Left lobe of liver (tissue), 2 donors: ENCODE measurements at places on chromosomes 4 and X. TPM values are rescaled to one million over a fixed set of nuclear protein-coding genes. Genes with fewer than 3 reads are reported as not detected.

- DNase-seq = no peak
Measured at GRCh38 chr4:76687746-76688448, 210.0 kb downstream of the SOWAHB start.

DNA sequence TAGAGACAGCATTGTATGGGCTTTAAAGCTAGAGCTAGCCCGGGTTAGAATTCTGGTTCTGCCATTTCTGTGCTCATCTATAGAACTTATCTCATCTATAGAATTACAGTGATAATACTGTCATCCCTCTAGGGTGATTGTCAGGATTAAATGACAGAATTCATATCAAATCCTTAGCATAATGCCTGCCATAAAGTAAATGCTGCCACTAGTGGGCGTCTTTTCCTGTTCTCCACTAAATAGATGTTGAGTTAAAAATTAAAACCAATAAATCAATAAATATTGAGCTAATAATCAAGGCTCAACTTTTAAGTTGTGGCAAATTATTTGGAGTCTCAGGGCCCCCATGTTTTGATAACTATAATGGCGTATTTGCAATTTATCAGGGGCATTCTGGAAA, 19.7 kb downstream of the GRIA3 start:
- DNase-seq = no peak

DNA sequence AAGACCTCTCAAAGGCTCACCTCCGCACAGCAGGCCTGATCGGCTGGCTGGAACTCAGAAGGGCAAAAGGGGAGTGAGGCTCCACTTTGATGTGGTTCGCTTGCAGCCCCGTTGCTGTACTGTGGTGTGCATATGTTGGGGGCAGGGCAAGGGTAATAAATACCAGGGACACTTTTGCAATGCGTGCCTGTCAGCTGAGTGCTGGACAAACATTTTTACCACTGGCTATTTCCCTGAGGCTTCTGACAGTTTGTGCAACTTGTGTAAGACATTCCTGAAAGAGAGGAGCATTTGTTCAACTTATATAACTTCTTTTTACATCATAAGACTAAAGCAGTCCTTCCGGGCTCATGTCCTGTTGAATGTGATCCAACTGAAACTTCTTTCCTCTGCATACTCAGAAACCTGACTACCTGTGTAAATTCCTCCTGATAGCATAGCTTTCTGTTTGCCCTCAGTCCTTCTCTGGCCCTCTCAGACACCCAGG, 82.3 kb downstream of the SPRY1 start:
- DNase-seq = peak; percentile 50

DNA sequence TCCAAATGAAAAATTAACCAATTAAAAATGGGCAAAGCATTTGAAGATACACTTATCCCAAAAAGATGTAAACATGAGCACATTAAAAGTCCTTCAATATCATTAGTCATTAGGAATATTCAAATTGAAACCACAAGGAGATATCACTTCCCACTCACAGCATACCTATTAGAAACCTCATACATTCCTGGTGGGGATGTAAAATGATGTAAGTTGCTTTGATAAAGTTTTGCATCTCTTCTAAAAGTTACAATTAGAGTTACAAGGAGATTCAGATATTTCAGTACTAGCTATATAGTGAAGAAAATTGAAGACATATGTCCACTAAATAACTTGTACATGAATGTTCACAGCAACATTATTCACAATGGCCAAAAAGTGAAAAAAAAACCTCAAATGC, 1109.3 kb upstream of the LCORL start:
- no peak for DNase-seq

- DNase-seq = no peak
Measured at GRCh38 chrX:118756101-118756500, 28.7 kb downstream of the IL13RA1 start.

DNA sequence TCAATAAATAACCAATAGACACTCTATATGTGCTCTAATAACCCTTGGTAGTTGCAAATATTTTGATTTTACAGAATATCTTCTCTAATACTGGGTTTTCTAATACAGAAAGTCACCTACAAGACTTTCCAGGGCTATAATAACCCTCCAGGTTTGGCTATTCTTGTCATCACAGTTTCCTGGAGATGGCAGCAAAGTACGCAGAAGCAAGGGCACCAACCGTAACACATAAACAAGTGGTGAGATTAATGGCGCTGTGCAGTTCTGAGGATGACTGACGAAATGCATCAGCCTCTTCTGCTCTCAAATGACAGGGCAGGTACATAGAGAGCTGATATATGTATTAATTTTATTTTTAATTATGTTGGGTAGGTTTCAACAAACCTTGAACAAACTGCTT, 122.4 kb downstream of the C4orf33 start:
- DNase-seq = no peak

DNA sequence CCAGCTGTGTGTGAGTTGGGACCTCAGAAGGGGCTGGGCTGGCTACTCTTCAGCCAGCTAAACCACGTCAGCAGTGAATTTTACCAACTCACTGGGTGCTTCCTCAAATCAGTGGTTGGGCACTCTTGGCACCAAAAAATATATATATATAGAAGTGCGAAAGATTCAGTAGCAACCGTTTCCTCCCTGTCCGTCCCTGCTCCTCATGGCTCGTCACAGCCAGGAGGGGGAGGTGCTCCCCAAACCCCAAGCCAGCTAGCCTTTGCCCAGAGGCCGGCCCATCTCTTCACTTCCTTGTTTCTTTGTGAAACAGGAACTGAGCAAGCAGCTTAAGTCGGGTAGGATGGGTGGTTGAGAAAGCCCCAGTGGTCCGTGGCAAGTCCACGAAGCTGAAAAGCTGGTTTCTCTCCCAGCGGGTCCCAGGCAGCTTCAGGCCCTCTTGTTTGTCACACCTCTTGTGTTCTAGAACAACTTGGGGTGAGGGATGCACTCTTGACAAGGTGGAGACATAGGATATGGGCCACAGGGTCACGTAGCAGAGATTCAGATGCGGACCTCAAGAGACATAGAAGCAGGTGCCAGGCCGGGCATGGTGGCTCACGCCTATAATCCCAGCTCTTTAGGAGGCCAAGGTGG, 6.8 kb upstream of the SASH3 start:
- no peak for DNase-seq

DNA sequence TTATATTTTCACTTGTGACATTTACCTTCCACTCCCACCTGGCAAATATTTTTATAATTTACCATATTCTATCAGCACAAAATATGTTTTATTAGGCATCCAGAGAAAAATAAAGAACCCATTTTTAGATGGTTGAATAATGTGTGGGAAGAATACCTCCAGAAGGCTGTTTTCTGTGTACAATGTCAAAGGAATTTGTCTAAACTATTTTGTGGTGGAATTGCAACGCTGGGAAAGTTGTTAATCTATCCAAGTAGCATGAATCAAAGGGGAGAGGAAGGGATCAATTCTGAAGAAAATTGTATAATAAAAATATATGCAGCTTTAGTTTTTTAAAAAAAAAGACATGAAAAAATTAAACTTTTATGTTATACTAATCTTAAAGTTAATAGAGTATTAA, 706.5 kb downstream of the FSTL5 start:
- DNase-seq = no peak

DNA sequence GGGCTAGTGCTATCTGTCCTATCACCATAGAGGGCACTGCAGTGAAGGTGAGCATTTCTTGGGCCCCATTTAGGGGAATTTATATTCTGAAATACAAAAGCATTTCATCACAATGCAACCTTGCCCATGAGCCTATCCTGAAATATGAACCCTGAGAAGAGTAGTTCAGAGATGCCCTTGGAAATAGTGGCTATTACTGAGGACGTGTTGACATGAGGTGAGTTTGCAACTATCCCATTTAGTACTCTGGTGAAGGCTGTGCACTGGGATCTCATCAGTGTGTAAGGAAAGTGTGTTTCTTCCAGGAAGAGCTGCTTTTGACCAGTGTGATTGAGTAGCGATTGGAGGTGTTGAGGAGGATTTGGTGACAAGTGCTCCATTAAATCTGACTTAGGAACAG, 149.3 kb upstream of the EOLA2 start:
- DNase-seq = no peak

DNA sequence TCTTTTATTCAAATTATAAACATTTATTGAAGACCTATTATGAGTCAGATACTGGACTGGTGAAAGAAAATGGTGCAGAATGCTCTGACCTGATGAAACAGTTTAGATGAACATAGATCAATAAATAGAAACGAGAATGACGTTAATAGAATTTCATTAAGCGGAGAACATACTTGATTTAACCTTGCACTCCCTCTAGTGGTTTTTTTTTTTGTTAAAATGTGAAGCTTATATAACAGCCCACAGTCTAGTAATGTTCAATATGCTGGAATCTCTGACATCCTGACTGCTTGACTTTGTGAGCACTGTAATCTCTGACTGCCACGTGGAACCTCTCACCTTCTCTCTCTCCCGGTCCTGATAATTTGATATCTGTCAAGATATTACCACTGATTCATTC, 32.3 kb downstream of the HDAC8 start:
- no peak for DNase-seq

- DNase-seq = no peak
Measured at GRCh38 chrX:23387550-23388184, 53.0 kb downstream of the PTCHD1 start.

DNA sequence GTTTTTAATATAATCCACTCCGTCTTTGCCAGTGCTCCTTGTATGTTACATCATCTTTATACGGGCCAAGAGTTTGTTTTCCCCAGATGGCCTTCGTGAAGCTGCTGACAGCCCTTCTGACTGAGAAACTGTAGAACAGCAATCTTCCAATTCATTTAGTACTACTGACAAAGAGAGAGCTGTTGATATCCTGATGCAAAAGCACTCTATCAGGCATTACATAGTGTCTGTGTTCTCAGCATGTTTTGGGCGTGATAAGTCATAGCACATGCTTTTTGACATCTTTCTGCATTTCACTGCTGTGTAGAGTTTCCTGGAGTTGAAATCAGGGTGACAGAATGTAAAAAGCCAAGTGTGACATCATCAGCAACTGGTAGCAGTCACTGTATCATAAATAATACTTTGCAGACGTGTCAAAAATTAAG, 746.3 kb upstream of the FAM241A start:
- DNase-seq = no peak

- DNase-seq = no peak
Measured at GRCh38 chr4:172270397-172270796, 457.2 kb downstream of the GALNTL6 start.

The MED12 gene
- 9.6 TPM for total RNA-seq

The GABRG1 gene
- total RNA-seq = not detected

The LRIT3 gene
- total RNA-seq = 0.08 TPM

The SMIM31 gene
- not detected for total RNA-seq

The XG gene
- not detected for total RNA-seq

The DRD5 gene
- not detected for total RNA-seq
